ENCODE measurements at places on chromosomes 1 and 21.

DNA sequence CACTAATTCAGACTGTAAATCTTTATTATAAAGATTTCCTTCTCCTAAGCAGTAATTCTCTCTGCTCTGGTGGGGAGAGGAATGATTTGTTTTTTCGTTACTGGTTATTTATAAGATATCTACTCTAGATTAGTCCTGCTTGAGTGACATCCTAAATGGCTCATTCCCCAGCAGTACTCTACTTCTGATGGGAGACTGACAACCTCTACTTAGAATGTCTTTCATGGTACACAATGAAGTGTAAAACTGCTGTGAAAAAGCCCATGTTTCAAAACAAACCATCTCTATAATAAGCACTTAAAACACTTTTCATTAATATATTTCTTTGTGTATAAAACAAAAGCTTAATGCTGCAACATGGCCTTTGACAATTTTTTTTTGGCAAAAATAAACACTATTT, 33.9 kb upstream of the ESRRG start:
- no peak for DNase-seq

DNA sequence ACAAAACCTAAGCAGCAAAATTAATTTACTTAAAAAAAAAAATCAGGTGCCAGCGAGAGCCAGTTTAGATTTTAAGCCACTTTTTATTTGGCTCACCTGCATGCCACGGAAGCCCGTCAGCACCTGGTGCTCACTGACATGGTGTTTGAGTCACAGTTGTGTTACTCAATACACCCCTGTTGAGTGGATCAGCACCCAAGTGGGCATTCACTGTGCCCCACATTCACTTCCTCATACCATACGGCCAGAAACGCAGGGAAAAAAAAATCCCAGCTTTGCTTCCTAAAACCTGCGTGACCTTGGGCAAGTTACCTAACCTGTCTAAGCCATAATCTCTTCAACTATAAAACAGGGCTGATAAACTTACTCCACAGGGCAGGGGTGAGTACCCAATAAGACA, 42.8 kb upstream of the SIM2 start:
- DNase-seq: no peak

GRCh38 chr21:10640446-10640845, 119.1 kb downstream of the TPTE start:
- no peak for DNase-seq

DNA sequence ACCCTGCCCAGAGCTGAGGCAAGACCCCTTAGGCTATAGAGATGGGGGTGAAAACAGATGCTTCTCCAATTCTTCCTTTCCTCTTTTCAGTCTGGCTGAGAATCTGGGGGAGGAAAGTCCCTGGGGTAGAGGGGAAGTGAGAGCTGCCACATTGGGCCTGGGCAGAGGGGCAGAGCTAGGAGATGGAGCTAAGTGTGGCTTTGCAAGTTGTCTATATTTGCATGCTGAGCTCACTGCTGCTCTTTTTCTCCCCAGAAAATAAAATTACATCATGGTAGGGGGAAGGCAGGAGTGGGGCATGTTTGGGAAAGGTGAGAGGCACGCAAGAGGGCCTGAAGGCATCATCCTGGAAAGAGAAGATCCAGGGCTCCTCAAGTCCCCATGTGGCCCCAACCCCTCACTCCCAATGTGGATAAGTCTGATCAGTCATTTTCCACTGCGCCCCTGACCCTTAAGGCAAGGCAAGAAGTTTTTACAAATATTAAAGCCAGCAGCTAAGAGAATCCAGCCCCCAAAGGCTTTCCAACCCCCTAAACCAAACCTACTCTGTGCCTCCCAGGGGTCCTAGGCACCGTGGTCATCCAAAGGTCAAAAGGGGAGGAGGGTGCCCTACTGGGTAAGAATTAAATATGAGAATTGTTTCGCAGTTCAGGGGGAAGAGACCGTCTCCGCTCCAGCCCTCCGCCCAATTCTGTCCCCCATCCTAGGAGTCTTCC, 500 bp upstream of the PEA15 start:
- DNase-seq: no peak

GRCh38 chr21:42022091-42022430, 11.9 kb upstream of the ZBTB21 start:
- DNase-seq: no peak

GRCh38 chr1:156081180-156081916, 917 bp downstream of the MEX3A start:
- DNase-seq: no peak

DNA sequence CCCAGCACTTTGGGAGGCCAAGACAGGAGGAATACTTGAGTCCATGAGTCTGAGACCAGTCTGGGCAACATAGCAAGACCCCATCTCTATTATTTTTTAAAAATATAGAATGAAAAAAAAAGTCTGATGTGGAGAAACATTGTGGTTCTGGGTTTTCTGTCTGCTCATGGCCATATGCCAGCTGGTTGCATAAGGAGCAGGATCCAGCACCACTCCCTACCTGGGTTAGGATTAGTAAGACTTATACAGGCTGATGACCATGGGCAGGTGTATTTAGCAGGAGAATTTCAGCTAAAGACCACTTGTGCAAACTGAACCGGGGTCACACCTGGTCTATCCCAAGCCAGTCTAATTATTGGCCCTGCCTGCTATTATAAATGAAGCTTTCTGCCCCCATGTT, 16.7 kb upstream of the GPX7 start:
- DNase-seq: no peak

DNA sequence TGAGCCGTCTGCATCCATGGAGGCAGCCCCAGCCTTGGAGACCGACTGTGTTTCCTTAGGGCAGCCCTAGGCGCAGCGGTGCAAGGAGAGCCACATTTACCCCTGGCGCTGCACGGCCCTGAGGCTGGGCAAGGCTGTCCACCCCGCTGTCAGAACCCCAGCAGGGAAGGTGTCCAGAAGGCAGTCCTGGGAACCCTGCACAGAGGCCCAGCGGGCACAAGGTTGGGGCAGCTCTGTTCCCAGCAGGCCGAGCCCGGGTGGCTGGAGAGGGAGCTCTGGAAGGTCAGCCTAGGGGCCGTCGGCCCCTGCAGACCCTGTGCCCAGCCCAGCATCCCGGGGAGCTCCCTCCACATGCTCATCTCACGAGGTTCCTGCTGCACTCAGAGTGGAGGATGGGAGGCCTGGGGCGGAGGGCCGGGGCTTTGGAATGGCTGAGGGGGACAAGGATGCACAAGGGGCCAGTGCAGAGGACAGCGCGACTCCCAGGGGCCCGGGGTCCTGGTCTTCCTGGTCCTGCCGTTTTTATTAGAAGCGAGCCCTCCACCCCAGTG, 19.9 kb upstream of the SAMD11 start:
- no peak for DNase-seq

- no peak for DNase-seq
Observed at GRCh38 chr1:202165267-202165941, 5.0 kb upstream of the PTPN7 start.

DNA sequence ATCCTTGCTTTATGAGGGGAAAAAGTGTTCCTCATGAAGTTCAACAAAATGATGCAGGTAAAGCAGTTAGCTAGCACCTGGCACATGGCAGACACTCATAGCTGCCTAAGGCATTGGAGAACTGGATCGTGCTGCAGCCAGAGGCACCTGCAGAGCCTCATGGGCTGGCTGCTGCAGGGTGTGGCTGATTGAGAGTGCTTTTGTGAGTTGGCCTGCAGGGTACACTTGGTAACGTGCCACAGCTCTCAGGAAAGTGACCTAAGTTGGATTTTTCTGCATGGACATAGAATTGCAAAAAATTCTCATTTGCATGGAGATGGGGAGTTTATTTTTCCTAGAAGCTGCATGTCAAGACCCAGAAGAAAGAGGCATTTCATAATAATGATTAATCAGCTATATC, 31.6 kb upstream of the IL20 start:
- DNase-seq: no peak

DNA sequence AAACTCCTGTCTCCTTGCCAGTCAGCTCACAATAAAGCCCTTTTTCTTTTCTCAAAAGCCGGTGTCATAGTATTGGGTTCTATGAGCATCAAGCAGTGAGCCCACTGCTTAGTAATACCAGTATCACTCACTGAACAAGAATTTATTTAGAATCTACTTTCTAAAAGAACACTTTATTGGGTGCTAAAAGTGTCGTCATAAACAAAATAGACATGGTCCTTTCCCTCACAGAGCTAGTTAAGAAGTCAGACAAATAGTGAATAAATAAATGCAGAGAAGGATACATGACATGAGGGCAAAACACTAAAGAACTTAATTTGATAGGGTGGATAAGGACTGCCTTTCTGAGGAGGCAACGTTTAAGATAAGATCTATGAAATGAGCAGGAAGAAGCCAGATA, 32.2 kb downstream of the EVI5 start:
- DNase-seq: no peak

DNA sequence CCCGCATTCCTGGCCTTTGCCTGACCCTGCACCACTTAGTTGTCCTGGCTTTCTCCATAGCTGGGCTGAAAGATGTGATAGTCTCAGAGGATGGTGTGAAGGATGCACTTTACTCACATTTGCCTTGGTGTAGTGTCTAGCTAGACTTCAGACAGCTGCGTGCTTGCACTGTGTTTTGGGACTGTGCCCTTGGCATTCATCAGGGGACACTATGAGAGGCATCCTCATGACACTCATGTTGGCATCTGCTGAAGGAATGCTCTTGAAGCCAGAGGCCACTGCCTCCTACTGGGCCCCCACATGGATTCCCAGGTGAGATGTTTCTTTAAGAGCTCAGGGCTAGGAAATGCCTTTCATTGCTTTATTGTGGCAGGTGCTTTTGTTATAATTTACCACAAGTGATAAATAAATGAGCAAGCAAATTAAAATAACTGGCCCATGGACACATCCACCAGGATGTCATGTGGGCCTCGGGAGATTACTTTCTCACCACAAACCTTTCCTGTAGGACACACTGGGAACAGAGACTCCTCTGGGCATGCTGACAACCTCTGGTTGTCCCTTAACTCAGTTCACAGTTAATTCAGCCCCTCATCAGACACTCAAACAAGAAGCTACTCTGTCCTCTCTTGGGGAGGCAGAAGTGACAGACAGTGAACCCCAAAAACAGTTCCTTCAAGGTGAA, 99.4 kb upstream of the SPATA6 start:
- DNase-seq: no peak

GRCh38 chr21:34826836-34827235, 158.0 kb downstream of the CLIC6 start:
- DNase-seq: no peak

GRCh38 chr1:226636847-226637096, 88.2 kb downstream of the STUM start:
- no peak for DNase-seq

DNA sequence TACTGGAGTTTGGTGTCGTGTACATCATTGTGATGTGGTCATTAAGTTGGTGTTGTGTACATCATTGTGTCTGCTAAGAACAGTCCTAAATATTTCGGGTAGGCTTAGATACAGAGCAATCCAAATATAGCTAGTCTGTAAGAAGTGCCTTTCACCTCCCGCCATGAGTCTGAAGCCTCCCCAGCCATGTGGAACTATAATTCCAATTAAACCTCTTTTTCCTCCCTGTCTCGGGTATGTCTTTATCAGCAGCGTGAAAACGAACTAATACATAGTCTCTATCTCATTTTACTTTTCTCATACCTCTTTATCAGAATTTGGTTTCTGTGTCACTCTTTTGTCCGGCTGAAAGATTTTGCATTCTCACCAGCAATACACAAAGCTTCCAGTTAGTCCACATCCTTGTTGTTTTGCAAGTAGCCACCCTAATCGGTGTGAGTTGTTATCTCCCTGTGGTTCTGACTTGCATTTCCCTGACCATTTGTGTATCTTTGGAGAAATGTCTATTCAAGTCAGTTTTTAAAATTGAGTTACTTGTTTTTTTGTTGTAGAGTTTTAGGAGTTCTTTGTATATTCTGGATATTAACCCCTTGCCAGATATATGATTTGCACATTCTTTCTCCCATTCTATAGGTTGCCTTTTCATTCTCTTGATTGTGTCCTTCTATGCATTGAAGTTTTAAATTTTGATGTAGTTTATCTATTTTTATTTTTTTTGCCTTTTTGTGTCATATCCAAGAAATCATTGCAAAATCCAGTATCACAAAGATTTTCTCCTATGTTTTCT, 56.5 kb downstream of the FNBP1L start:
- DNase-seq: no peak

DNA sequence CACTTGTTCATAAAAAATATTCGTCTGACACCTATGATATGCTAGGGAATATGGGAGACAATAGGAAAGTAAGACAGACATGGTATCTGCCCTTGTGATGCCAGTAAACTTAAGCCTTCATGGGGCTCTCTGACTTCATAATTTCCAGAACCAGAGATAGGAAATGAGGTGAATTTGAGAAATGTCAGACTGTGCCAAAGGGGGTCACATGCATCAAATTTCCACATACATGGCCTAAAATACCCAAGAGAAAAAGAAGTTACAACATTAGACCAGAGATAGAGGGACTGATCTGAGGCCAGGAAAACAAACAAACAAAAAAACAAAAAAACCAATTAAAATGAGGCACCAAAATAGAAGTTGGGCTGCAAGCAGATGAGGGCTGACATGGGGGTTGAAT, 75.7 kb downstream of the DISC1 start:
- DNase-seq: no peak

- DNase-seq: no peak
Observed at GRCh38 chr1:76998582-76999223, 131.4 kb downstream of the ST6GALNAC5 start.

DNA sequence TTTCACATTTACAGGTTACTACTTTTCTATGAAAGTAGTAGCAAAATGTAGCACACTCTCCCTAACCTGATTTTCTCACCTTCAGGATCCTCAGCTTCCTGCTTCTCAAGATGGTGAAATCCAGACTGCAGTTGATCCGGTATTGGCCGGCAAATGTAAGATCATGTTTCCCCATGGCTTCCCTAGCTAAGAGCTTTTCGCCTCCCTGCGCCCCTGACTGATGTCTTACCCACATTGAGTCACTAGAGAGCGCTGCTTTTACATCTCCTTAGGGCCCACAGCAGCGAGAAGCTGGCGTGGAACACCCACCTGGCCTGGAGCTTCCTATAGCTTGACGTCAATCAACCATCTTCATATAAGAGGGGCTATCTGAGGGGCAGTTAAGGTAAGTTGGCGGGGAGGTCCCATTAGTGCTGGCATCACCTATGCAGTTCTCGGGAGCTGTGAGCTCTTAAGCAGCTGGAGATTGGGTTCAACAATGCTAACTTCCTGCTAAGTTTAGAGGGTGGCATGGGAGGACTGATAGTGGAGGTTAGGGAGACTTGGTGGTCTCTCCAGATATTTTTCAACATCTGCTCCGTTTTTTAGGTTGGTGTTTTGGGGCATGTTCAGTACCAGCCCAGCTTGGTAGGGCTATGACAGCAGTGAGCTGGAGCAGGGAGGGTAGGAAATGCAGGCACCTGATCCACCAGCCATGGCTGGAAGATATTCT, 5.5 kb downstream of the PTPN7 start:
- no peak for DNase-seq

GRCh38 chr1:78388275-78388674, 102.5 kb upstream of the PTGFR start:
- no peak for DNase-seq

GRCh38 chr1:100434831-100435230, 82.5 kb downstream of the CDC14A start:
- DNase-seq: no peak

DNA sequence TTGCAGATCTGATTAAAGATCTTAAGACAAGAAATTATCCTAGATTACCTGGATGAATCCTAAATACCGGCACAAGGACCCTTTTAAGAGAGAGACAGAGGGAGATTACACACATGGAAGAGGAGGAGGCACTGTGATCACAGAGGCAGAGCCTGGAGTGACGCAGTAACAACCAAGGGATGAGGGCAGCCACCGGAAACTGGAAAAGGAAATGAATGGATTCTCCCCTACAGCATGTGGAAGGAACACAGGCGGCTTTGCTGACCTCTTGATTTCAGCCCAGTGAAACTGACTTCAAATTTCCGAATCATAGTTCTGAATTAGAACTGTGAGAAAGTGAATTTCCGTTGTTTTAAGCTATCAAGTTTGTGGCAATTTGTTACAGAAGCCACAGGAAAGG, 50.2 kb upstream of the IVNS1ABP start:
- no peak for DNase-seq

Data from activated T-helper 1 cell treated with anti-CD3 and anti-CD28 coated beads, Interleukin-2, amount 50 U/mL, for 16 hours (primary cell).